CD4-positive, alpha-beta T cell (primary cell): ENCODE measurements at places on chromosomes 11 and 22. TPM values are rescaled to one million over a fixed set of nuclear protein-coding genes. Genes with fewer than 3 reads are reported as not detected.

- no peaks in the 10 kb centered on the region for H3K36me3 ChIP-seq
- no peaks in the 10 kb centered on the region for H3K4me1 ChIP-seq
- H3K27me3 ChIP-seq = no peaks in the 10 kb centered on the region
- H3K4me3 ChIP-seq = no peak overlapping the region
Measured at GRCh38 chr11:27894552-27894951, 194.3 kb upstream of the BDNF start.

DNA sequence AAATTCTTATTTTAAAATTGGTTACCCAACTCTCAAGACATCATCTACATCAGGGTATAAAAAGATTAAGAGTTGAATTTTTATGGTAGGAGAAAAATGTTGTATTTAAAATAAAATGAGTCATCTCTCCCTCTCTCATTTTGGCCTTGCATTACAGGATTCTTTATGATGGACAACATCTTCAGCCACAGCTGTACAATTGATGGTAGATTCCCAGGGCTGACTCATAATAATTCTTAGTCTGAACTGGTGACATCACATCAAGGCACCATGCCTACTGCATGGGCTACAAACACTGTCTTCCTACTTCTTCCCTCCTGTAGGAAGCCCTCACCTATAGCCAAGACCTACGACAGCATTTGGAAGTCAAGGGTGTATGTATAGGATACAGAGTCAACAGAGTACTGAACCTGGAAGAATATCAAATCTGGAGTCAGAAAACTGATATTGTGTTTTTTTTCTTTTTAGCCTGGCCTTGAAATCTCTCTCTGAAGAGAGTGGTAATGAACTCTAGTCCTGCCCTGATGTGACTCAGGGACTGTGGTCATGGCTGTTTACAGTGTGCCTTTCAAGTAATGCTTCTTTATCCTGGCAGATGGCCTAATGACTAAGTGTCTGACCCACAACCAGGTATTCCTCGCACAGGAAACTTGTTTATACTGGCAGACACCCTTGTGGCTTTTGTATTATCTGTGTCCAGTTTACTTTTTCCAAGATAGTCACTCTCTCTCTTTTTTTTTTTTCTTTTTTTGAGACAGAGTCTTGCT is 32.5 kb downstream of the MRGPRX2 start:
- no peak overlapping the region for H3K4me3 ChIP-seq
- no peak for DNase-seq
- no peaks in the 10 kb centered on the region for H3K36me3 ChIP-seq
- H3K27me3 ChIP-seq = peaks cover 11% of the 10 kb centered on the region

GRCh38 chr11:27025957-27026733 is 14.5 kb upstream of the BBOX1 start:
- H3K27me3 ChIP-seq = no peaks in the 10 kb centered on the region
- H3K4me1 ChIP-seq = no peaks in the 10 kb centered on the region
- H3K27ac ChIP-seq = no peak overlapping the region
- no peaks in the 10 kb centered on the region for H3K36me3 ChIP-seq

GRCh38 chr11:128559496-128560103 is 27.8 kb downstream of the ETS1 start:
- H3K27me3 ChIP-seq = no peaks in the 10 kb centered on the region
- H3K36me3 ChIP-seq = no peaks in the 10 kb centered on the region
- H3K4me3 ChIP-seq = no peak overlapping the region
- no peak overlapping the region for H3K27ac ChIP-seq
- no peak for DNase-seq
- peaks cover 6% of the 10 kb centered on the region for H3K4me1 ChIP-seq

- H3K36me3 ChIP-seq = no peaks in the 10 kb centered on the region
- peaks cover 54% of the 10 kb centered on the region for H3K4me1 ChIP-seq
- peak overlapping the region; percentile 42 for H3K4me3 ChIP-seq
- H3K27ac ChIP-seq = no peak overlapping the region
Measured at GRCh38 chr11:2268729-2269600, 1.4 kb downstream of the ASCL2 start.

The ACTN3 gene
- 0.14 TPM for total RNA-seq

The OR6M1 gene
- total RNA-seq = not detected

- H3K4me1 ChIP-seq = peaks cover 2% of the 10 kb centered on the region
- no peak for DNase-seq
Measured at GRCh38 chr11:33863418-33864172, 28.3 kb downstream of the LMO2 start.

The DAGLA gene
- 0.52 TPM for total RNA-seq

The HORMAD2 gene
- not detected for total RNA-seq
